Activated T-cell treated with anti-CD3 and anti-CD28 coated beads for 1 hour (primary cell): ENCODE measurements at places on chromosomes 7 and 10.

GRCh38 chr7:136874393-136875032 is 6.1 kb downstream of the CHRM2 start:
- no peak for DNase-seq

DNA sequence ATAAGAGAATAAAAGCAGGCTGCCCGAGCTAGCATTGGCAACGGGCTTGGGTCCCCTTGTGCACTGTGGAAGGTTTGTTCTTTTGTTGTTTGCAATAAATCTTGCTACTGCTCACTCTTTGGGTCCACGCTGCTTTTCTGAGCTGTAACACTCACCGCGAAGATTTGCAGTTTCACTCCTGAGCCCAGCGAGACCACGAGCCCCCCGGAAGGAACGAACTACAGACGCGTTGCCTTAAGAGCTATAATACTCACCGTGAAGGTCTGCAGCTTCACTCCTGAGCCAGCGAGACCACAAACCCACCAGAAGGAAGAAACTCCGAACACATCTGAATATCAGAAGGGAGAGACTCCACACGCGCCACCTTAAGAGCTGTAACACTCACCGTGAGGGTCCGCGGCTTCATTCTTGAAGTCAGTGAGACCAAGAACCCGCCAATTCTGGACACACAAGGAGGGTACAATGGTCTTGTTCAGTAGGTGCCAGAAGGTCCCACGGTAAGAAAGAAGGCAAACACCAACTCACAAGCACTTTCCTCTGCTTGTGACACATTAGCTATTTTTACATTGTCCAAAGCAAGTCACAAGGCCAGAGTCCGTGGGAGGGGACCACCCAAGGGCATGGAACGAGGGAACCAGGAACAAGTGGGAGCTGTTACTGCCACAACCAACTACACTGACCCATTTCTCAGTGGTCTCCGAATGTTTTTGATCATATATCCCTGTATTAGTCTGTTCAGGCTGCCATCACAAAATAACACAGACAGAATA is 29.2 kb upstream of the CACUL1 start:
- no peak for DNase-seq

DNA sequence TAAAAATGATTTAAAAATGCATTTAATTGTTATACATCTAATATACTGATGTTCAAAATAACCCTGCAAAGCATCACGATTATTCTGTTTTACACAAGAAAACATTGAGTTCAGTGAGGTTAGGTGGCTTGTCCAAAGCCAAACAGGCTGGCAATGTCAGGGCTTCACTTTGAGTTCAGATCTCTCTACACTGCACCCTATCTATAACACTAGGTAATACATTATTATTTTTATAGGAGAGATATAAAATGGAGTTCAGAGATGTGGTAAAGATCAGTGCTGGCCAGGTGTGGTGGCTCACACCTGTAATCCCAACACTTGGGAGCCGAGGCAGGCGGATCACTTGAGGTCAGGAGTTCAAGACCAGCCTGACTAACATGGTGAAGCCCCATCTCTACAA is 165.9 kb upstream of the MYO3A start:
- no peak for DNase-seq

DNA sequence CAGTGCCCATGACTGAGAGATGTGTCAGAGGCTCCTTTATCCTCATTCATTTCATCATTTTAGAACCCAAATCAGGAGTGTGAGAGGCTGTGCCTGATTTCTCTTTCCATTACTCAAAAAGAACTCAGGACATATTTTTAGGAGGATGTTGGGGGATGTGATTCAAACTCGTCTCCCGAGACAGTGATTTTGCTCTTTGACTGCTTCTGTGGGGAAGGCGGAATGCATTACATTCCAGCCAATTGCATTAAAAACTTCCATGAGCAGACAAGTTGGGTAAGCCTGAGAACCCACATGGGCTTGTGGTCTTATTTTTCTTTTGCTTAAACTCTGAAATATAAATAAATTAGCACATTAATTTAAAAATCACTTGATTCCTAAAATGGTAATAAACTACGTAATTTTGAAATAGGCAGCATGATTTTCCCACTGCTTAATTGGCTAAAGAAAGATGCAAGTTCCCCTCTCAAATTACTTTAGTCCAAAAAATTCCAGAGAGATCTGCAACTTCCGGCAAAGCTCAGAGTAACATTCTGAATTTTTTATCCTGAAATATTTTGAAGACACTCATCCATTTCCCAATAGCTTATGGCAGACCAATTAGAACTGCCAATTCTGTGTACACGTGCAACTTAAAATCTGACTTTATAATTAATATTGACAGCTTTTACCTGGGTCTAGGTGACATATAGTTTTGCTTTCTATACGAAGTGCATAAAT is 185.6 kb downstream of the C7orf25 start:
- DNase-seq, result no peak

DNA sequence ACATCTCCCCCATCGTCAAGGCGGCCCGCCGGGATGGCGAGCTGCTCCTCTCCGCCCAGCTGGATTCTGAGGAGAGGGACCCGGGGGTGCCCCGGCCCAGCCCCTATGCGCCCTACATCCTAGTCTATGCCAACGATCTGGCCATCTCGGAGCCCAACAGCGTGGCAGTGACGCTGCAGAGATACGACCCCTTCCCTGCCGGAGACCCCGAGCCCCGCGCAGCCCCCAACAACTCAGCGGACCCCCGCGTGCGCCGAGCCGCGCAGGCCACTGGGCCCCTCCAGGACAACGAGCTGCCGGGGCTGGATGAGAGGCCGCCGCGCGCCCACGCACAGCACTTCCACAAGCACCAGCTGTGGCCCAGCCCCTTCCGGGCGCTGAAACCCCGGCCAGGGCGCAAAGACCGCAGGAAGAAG is 10.1 kb downstream of the GDF10 start:
- DNase-seq, result no peak

DNA sequence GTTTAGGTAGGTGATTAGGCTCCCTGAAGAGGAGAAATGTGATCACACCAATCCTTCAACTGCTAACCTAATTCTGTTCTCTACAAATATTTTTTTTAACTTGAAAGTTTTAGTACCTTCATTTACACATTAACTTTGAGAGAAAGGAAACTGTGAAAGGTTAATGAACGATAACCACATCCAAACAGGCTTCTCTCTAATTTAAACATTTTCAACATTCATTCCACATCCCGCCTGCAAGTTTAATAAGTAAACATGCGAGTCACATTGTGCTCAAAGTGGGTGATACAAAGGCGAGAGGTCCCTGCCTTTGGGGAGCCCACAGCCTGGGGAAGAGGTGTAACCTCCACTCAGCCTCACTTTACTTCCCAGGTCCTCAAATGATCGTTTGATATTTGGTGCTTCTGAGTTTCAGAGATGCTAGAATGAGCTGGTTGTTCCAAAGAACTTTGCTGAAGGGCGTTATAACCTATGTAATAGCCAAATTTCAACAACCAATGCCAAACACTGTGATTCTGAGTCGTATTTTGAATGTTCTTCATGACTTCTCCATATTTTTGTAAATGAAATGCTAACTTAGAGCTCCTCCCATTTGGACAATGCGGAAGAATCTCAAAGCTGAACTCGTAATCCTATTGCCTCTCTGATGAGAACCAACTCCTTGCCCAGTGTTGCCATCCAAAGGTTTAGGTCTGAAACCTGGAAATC is 47.5 kb downstream of the DENND2A start:
- DNase-seq, result no peak

DNA sequence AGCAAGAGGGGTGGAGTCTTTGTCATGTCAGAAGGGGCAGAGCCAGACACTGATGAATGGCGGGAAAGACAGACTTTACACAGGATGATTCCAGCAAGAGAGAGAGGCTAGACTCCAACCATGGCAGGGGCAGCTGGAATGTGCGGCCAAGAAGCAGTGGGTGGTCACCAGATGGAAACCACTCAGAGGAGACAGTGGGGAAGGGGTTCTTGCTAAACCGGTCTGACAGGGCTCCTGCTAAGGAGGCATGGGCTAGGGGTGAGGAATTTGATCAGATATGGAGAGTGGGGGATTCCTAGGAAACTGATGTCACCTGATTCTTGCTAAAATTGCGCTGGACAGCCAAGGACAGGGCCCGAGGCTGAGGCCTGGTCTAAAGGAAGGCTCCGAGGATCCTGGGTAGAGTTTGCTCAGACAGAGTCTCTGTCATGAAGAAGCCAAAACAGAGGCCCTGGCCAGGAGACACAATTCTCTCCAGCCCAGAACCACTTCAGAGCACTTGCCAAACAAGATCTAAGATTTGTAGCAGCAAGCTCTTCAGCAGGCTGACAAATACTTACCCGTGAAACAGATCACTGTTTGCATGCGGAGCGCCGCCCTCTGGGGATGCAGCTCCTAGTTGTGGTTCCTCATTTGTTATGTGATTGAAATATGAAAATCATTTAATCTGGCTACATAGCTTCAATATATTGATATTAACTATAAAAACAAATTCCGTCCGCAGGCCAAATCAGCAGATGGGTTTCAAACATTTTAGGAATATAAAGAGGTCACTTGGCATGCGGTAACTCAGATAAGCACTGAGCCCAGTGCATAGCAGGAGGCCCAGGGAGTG is 377.0 kb downstream of the TCERG1L start:
- DNase-seq, result no peak

DNA sequence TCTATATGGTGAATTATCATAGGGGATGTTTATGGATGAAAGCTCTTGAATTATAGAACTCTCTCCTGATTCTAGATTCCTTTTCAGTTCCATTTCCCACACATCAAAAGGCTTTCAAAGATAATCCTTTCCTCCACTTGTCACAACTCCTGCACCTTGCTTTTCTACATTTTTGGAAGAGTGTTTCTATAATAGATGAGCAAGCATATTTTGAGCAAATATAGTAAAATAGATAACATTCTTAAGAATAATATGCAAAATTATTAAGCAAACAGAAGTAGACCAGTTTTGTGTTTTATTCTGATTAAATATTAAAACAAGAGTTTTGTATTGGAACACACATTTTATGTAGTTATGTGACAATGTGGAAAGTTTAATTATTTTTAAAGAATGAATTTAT is 340.7 kb downstream of the EXOC4 start:
- DNase-seq, result no peak

DNA sequence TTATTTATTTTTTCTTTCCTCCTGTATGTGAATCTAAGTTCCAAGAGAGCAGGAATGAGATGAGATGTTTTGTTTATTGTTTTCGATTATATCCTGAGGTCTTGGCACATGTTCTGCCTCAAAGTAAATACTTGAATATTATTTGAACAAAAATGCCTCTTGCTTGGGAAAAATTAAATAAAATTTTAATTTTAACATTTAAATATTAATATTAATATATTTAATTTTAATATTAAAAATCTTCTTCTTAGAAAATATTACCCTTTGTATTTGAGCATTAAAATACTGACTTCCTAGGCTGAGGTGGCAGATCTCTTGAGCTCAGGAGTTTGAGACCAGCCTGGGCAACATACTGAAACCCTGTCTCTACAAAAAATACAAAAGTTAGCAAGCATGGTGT is 123.4 kb upstream of the SEMA3D start:
- DNase-seq, result no peak
